Hematopoietic multipotent progenitor cell treated with erythropoietin and hydrocortisone succinate and interleukin-3 and kit ligand, for 4 days (in vitro differentiated cells): ENCODE measurements at places on chromosomes 6 and 20.
A peak's percentile ranks its signal among the peaks of the same experiment; 100 is the strongest.

DNA sequence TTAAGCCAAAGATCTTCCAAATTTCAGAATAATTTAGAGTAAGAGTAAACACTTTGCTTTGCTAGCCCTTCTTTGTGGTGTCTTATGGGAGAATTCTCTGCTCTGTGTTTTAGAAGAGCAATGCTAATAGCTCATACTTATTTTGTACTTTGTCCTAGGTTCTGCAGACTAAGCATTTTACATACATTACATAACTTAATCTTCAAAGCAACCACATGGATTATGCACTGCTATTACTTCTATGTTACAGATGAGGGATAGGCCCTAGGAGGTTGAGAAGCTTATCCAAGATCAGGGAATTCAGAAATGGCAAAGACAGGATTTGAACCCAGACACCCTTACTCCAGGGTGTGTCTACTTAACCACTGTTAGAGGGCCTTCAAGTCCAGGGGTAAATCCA lies 9.8 kb upstream of the CCDC170 start:
- no peak for DNase-seq

- DNase-seq, result no peak
Measured at GRCh38 chr6:94645191-94645590, 932.1 kb upstream of the MANEA start.

DNA sequence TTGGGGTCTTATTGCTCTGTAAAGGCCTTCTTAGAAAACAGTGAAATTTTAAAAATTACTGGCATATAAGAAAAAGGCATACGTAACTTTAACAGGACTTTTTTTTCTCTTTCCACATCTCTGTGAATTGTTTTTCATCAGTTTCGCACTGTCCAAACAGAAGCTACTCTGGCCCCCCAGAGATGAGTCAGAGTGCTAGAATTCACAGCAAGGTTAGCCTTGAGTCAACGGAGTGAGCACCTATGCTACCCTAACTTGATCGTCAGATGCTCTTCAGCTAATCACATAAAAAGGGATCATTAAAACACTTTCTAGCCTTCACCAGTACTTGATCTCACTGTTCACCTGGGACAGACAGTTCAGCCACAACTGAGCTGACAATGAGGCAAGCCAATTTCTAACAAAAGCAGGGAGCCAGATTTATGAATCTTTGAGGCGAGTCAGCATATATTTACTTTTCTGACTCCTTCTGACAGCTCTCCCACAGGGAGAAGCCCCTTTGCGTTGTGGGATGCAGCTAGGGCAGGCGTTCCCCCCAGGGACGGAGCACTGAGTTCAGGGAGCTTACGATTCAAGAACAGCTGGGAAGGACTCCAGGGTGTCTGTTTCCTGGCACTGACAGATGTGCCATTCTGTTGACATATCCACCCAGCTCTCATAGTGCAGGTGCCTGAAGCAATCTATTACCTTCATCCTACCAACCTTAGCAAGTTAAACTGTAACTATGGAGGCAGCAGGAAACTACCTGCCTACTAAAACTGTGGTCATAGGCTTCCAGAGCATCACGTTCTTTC lies 46.4 kb upstream of the SPDEF start:
- no peak for DNase-seq

GRCh38 chr6:33771146-33772081 lies 17.5 kb downstream of the LEMD2 start:
- DNase-seq, result peak; percentile 90

- peak; percentile 61 for DNase-seq
Measured at GRCh38 chr6:36780442-36781177, 58.6 kb downstream of the CPNE5 start.

GRCh38 chr6:112298816-112299281 lies 44.5 kb upstream of the LAMA4 start:
- DNase-seq, result no peak

- DNase-seq, result peak; percentile 41
Measured at GRCh38 chr20:20020908-20021307, 3.7 kb downstream of the NAA20 start.

DNA sequence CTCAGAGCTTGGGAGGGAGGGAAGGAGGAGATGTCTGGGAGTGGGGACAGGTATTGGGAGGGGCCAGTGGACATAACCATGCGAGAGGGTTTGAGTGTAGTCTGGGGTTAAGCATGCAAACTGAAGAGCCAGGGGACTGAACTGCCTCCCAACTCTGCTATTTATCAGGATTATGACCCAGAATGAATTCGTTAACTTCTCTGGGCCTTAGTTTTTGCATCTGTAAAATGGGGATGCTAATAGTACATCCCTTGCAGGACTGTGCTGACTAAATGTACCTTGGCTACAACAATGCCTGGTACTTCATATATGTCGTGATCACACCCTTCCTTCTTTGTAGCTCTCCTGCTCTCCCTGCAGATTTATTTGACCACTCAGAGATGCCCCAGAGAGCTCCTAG lies 83.6 kb downstream of the MDGA1 start:
- no peak for DNase-seq

GRCh38 chr6:85436939-85437495 lies 12.9 kb upstream of the NT5E start:
- DNase-seq, result no peak

GRCh38 chr6:167323111-167323510 lies 1.8 kb upstream of the TTLL2 start:
- no peak for DNase-seq

DNA sequence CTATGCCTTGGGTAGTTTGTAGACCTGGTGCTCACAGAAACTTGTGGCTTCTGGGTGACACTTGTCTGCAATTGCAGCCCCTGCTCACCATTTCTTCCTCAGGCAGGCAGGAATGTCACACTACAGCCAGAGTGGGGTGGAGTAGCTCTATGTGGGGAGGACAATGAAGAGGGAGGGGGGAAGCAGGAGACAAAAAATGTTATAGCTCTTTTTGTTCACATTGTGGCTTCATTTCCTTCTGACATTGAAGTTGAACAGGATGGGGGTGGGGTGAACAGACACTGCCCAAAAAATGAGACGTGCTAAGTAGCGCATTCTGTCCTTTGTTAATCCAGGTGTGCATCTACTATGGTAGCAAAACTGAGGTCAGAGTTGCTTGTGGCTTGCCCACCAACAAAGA lies at the start of gene THEMIS:
Gene THEMIS (minus strand): TSS at position 124 of the 400 bp plus-strand sequence. CDS start 126 bp downstream, outside the sequence.
- no peak for DNase-seq

GRCh38 chr6:131412960-131413830 lies 159.8 kb upstream of the ARG1 start:
- no peak for DNase-seq

GRCh38 chr6:53130569-53131290 lies 17.9 kb downstream of the GCM1 start:
- DNase-seq, result no peak

- DNase-seq, result no peak
Measured at GRCh38 chr6:5764401-5764955, 242.2 kb downstream of the NRN1 start.

- no peak for DNase-seq
Measured at GRCh38 chr6:157329829-157330228, 6.5 kb upstream of the TMEM242 start.

GRCh38 chr6:88449770-88450169 lies 283.6 kb upstream of the CNR1 start:
- DNase-seq, result no peak

- DNase-seq, result no peak
Measured at GRCh38 chr20:14634665-14635064, 297.3 kb upstream of the FLRT3 start.
